ENCODE measurements at places on chromosomes 6 and 20.

DNA sequence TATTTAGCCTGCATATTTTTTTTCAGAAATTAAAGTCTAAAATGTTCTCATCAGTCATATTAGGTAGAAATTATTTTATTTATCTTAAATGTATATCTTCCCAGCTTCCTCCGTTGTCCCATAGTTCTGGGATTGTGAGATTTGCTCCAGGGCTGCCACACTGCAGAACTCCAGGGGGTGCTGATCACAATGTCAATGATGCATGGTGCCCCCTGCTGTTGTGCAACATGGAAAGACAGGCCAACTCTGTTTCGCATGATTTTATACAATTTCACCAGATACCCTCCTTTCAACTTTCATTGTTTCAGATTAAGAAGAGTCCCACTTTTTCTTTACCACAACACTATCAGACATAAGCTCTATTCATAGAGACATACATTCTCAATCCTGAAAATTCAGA, 35.9 kb downstream of the ID4 start:
- no peak for DNase-seq

- DNase-seq, result no peak
Observed at GRCh38 chr6:32147401-32148132, 4.2 kb downstream of the PRRT1 start.

GRCh38 chr6:104613416-104614001, 246.2 kb downstream of the HACE1 start:
- no peak for DNase-seq

GRCh38 chr6:135025775-135026174, 28.8 kb downstream of the HBS1L start:
- DNase-seq, result no peak

DNA sequence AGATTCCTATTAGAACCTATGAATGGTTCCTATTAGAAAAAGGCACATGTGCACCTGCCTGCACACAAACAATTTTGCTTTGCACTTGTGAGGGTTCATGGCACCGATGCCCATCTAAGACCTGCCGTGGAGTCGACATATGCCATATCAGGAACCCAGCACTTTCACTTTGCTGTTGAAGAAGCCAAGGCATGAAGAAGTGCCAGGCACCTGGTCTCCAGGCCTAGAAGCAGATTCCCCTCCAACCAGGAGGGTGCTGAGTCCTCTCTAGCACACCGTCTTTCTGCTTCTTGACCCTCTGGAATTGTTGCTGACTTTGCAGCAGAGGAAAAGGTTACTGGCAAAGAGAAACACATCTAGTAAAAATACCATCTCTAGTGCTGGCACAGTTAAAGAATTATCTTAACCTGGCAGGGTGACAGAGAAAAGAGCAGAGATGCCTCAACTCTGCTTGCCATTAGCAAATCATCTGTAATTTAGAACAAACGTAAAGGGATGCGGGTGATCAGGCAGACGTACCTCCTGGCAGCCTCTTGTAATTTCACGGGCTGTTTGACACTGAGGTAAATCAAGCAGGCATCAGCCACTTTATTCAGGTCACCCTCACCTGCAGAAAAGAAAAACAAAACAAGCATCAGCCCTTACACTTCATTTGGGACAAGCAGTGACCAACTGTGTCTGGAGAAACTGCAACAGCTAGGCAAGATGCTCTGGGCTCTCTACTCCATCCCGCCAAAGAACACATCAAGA, 37.2 kb downstream of the TTI1 start:
- no peak for DNase-seq

DNA sequence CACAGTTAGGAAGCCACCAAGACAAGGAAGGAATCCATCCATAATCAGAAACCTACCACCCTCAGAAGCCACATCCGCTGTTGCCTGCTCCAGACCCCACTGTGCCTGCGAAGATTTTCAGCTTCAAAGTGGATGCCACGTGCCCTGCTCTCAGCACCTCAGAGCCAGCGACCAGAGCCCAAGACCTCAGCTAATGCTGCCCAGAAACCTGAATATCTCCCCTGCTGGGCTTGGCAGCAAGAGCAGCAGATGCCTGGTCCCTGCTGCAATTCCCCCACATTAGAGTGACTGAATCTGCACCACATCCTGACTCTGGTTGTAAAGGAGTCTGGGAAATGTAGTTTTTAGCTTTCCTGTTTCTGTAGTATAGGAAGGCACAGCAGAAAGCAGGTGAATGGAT, 10.7 kb upstream of the ULBP3 start:
- no peak for DNase-seq

GRCh38 chr6:113782636-113783035, 74.5 kb upstream of the MARCKS start:
- DNase-seq, result no peak

- DNase-seq, result no peak
Observed at GRCh38 chr20:46741924-46742668, 32.6 kb downstream of the SLC2A10 start.

- DNase-seq, result no peak
Observed at GRCh38 chr6:167401525-167402194, 76.8 kb downstream of the TTLL2 start.

GRCh38 chr20:25574411-25574810, 10.9 kb downstream of the NINL start:
- DNase-seq, result no peak

DNA sequence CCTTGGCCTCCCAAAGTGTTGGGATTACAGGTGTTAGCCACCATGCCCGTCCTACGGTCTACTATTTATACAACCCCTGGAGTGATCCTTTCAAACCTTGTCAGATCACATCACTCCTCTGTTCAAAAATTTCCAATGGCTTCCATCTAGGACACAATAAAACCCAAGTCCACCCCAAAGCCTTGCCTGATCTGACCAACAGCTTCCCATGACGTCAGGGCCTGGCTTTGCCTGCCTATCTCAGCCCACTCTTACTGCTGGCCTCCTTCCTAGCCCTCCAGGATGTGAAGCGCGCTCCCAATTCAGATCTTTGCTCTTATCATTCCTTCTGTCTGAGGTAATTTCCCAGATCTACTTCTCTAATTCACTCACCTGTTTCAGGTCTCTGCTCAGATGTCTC, 128.4 kb downstream of the LINC00237 start:
- DNase-seq, result no peak

- no peak for DNase-seq
Observed at GRCh38 chr6:31557443-31558317, 10.3 kb downstream of the NFKBIL1 start.

GRCh38 chr6:11214084-11214833, 18.2 kb downstream of the NEDD9 start:
- no peak for DNase-seq

DNA sequence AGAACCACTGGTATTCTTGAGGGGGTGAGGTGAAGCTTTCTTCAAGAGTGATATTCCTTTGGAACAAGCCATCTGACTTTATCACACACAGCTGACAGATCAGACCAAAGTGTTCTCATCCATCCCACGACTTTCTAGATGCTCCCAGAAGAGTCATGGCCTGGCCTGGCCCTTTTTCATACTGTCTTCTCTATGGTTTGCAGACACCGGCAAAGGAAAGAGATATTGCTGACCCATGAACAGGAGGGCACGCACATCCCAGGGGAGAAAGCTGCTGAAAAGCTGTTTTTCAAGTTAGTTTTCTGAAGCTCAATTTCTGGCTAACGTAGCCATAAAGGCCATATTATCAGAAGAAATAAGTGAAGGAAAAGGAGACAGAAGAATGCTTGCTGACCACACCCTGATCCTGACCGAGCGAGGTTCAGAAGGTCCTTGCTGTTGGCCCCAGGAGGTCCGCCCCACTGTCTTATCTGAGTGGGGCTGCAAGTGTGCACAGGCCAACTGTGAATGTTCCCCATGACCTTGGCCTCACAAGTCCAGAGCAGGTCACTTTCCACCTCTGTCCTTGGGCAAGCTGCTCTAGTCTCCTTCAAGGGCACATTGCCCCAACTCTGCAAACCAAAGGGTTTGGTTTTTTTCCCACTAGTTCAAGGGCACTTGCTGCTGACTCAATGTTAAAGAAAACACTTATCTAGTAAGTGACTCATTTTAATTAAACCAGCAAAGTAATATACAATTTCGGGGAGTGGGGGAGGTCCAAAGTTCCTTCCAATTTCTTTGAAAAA, 2.0 kb downstream of the ACSS1 start:
- no peak for DNase-seq

DNA sequence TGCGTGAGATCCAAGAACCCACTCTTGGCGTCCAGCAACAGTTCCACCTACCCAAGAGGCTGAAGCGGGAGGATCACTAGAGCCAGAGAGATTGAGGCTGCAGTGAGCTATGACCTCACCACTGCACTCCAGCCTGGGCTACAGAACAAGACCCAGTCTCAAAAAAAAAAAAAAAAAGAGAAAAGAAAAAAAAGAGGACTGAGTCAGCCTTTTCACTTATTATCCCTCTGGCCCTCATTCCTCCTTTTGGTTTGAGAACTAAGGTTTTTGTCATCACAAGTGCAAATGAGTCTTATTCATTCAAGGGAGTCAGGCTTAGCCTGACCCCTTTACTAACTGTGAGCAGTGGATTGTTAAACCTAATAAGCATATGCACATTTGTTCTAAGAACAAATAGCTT, 37.9 kb upstream of the JARID2 start:
- DNase-seq, result no peak

DNA sequence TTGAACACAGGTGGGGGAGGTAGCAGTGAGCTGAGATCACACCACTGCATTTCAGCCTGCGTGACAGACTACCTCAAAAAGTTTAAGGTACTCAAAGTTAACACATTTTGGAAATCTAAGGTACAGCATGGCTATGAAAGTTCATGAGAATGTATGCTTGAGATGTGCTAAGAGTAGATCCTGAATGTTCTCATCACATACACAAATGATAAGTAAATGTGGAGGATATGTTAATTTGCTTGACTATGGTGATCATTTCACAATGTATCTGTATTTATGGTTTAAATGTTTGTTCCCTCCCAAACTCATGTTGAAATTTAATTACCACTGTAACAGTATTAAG, 20.1 kb upstream of the SERPINB1 start:
- no peak for DNase-seq

DNA sequence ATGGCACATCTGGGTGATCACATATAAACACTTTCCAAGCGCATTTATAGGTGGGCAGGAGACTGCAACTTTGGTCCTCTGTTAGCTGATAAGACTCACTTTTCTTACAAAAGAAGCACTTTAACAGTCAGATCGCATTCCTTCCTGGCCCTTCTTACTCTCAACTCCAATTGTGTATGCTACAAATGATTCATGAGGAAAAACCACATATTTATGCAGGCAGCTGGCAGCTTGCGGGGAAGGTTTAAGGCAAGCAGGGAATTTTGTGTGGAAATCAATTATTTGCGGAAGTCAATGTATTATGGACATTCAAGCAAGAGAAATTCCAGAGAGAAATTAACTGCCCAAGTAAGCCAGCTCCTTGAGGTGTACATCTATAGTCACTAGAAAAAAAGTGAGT, 194.0 kb downstream of the PKHD1 start:
- DNase-seq, result no peak

DNA sequence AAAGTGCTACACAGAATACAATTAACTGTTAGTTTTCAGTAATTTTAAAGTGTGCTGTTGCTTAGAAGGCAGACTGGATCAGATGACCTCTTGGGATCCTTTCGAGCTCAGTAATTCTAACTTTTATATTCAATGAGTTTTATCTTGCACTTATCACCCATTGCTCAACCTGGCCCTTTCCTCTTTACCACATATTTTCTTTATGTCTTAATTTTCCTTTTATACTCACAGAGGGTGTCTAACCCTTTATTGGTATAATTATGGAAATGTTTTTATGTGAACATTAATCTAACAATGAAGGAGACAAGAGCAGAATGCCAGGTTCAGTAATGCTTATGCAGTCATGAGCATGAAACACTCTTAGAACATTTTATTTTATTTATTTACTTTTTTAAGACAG, 39.7 kb upstream of the CARMIL1 start:
- no peak for DNase-seq

GRCh38 chr20:47487175-47487917, 14.3 kb upstream of the NCOA3 start:
- DNase-seq, result peak; percentile 73

DNA sequence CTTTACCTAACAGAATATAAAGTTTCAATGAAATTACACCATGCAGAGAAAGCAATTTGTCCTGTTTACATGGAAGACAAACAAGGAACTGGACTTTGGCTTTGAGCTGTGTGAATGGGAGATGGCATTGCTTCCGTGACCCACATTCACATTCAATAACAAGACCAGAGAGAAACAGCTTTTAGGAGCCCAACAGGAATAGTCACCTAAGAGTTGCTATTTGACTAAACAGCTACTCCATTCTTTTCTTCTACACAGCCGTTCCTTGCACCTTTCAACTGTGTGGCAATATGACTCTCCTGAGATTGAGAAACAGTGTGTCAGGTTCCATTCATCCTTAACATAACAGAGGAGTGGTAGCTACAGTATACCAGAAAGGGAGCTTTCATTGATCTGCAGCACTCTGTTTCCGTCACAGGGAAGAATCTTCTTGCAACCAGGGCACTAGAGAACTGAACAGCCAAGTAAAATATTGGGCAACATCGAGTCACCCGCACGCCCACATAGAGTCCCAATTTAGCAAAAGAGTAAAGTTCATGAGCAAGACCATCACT, 355.1 kb downstream of the HAO1 start:
- DNase-seq, result no peak

- no peak for DNase-seq
Observed at GRCh38 chr20:3927486-3928291, 38.5 kb downstream of the PANK2 start.

All from stimulated activated naive CD8-positive, alpha-beta T cell treated with anti-CD3 and anti-CD28 coated beads, Interleukin-15, amount 100 ng/mL, for 72 hours (primary cell).